Hematopoietic multipotent progenitor cell treated with erythropoietin and hydrocortisone succinate and interleukin-3 and kit ligand, for 15 days (in vitro differentiated cells): ENCODE measurements at places on chromosomes 5 and 9.

DNA sequence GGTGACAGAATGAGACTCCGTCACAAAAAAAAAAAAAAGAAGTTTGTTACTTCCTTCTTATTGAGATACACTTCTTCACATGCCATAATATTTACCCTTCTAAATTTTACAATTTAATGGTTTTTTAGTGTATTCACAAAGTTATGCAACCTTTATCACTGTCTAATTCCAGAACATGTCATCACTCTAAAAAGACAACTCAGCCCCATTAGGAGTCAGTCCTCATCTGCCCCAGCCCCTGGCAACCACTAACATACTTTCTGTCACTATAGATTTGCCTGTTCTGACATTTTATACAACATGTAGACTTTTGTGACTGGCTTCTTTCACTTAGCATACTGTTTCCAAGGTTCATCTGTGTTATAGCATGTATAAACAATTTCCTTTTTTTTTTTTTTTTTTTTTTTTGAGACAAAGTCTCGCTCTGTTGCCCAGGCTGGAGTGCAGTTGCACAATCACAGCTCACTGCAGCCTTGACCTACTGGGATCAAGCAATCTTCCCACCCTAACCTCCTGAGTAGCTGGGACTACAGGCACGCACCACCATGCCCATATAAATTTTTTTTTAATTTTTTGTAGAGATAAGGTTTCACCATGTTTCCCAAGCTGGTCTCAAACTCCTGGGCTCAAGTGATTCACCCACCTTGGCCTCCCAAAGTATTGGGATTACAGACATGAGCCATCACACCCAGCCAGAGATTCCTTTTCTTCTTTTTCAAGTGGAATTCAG lies 18.0 kb downstream of the AQP3 start:
- no peak for DNase-seq

GRCh38 chr5:132199116-132199680 lies 28.5 kb downstream of the P4HA2 start:
- no peak for DNase-seq

DNA sequence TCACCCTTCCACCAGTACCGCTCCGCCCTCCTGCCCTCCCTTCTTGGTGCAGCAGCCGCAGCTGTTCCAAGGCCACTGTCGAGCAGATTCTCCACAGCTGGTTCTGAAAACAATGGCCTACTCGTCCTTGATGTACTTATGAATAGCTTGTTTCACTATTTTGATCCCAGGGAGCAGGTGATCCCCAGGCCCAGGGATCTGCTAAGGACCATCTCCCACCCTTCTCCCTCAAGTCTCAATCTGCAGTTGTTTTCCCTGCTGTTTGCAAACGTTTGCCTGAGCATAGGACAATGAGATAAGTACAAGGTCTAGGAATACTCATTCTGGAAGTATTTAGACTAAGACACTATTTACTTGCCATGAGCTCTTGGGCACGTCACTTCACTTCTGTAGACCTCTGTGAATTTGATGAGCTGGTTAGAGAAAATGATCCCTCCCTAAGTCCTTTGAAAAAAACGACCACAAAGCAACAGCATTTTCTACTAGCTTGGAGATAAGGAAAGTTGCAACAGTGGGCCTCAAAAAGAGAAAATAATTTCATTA lies 1.8 kb downstream of the LURAP1L start:
- DNase-seq: no peak

DNA sequence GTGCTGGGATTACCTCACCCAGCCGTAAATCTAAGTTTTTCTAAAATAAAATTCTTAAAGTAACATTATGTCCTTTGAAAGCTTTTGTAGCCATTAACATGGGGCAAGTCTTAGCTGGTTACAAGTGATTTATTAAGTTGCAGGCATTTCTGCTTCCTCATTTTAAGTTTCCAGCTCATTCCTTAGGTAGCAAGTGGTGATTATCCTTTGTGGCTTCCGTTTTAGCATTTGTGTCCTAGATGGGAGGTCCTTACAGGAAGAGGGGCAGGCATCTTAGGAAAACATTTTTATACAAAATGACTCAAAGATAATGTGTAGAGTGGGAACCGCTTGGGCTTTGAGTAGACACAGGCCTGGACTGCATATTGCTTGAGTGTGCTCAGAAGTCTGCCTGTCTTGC lies 35.0 kb upstream of the ROPN1L start:
- DNase-seq: no peak

DNA sequence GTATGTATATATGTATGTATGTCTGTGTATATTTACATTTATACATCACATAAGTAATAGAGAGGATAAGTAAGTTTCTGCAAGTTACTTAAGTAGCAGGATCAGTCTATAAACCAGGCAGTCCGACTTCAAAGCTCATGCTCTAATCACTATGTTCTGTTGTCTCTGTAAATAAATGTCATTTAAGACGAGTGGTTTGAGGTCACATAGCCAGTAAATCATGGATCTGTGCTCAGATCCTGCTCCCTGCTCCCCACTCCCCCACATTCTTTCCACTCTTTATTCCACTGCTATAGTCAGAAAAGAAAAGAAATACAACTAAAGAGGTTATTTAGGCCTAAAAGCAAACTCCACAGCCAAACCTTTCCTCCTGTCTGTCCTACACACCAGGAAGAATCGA lies 90.4 kb downstream of the SERINC5 start:
- DNase-seq: no peak

DNA sequence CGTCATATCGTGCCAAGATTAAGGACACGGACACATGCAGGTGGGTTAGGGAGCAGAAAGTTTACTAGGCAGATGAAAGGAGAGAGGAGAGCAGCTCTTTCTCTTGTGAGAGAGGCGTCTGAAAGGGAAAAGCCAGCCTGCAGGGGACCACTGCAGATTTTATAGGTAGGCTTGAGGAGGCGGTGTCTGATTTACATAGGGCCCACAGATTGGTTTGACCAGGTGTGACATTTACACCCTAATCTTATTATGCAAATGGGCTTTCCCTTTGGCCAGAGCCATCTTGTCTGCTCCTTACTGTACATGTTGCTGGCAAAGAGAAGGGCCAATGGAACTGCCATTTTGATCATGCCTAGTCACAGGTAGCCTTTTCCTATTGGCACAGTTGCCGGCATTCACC lies 137.2 kb upstream of the TAF11L2 start:
- no peak for DNase-seq

GRCh38 chr5:84130006-84130580 lies 254.6 kb downstream of the EDIL3 start:
- no peak for DNase-seq

DNA sequence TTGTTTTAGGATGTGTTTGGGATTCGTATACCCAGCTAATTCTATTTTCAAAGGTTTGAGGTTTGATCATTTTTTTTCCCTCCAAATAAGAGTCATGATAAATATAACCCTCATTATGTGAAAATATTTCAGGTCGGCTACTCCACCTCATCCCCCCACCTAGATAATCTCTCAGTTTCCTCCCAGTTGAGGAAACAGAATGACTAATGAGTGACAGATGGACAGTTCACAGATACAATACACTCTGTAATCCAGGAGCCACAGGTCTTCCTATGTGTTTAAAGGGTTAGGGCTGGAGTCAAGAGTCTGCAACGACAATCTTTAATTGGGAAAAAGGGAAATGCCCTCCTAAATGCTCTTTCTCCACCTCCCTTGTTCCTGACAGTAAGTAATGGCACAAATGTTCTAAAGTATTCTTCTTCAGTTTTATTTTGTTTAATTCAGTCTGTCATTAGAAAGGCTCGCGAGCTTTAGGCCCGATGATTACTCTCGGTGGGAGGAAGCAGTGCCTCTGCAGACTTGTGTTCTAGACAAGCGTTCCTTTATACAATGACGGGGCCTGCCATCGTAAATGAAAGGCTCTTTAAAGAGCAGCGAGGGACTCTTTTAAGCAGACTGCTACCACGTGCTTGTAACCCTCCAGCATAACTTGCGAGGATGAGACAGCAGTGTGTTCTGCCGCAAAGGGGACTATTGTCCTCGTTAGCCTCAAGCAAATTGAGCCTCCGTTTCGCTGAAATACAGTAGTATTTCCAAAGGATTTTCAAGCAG lies 69.0 kb downstream of the MEF2C start:
- no peak for DNase-seq
